ENCODE measurements at places on chromosomes 12 and 14.

- no peak for DNase-seq
Observed at GRCh38 chr14:99728981-99729451, 44.9 kb downstream of the CYP46A1 start.

- DNase-seq = no peak
Observed at GRCh38 chr14:68297876-68298468, 478.4 kb downstream of the RAD51B start.

- no peak for DNase-seq
Observed at GRCh38 chr12:13435235-13435933, 238.9 kb downstream of the EMP1 start.

GRCh38 chr12:51365276-51365675 lies 18.8 kb upstream of the CELA1 start:
- DNase-seq = no peak

DNA sequence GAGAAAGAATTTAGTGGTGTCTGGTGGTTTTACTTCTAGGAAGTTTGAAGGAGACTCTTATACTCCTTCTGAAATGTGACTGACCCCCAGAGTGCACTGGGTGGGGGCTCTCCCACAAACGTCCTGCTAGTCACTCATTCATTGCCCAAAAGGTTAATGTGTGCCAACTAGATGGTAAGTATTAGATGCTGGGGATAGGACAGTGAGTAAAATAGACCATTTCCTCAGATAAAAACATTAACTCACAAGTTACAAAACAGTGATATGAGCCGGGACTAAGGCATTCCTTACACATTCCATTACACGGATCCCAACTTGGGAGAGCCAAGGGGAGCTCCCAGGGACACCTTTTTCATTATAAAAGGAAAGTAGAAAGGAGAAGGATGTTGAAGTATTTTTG lies 185.1 kb downstream of the ATXN7L3B start:
- no peak for DNase-seq

DNA sequence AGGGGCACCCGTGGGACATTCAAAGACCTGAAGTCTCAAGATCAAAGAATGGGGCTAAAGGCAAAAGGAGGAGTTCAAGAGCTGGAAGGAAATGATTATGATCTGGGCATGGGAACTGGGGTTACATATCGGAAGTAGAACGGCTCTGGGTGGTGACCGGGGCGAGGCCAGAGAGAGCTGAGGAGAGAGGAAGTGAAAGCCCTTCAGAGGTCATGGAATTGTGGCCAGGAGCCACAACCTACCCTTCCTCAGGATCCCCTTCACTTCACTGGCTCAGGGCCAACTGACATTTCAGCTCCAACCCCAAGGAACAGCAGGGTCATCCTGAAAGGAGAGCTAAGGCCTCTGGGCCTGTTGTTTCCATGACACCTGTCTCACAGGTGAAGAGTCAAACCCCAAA lies 57.8 kb downstream of the GALNT16 start:
- no peak for DNase-seq

GRCh38 chr14:70289138-70289537 lies 70.3 kb downstream of the COX16 start:
- no peak for DNase-seq

DNA sequence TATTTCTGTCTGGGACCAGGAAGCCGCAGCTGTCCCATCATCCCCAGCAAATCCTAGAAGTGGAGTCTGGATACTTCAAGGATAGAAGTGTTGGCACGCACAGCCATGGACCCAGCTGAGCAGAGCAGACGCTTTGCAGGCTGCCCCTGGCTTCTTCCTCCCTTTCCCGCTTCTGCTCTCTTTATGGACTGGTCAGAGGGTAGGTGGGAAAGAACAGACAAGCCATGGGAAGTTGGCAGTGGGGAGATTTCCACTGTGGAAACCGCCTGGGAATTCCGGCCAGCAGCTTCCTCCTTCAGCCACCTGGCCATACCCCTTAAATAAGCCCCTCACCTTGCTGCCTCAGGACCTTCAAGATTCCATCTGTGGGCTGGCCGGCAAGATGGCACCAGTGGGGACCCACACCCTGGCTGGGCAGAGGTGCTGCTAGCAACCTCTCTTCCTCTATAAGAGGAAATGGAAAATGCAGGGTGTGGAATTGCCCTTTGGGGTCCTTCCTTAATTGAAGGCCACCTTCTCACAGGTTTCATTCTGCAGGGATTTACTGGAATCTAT lies 20.6 kb downstream of the OTUB2 start:
- no peak for DNase-seq

- DNase-seq = no peak
Observed at GRCh38 chr12:42660968-42661937, 71.7 kb upstream of the PRICKLE1 start.

DNA sequence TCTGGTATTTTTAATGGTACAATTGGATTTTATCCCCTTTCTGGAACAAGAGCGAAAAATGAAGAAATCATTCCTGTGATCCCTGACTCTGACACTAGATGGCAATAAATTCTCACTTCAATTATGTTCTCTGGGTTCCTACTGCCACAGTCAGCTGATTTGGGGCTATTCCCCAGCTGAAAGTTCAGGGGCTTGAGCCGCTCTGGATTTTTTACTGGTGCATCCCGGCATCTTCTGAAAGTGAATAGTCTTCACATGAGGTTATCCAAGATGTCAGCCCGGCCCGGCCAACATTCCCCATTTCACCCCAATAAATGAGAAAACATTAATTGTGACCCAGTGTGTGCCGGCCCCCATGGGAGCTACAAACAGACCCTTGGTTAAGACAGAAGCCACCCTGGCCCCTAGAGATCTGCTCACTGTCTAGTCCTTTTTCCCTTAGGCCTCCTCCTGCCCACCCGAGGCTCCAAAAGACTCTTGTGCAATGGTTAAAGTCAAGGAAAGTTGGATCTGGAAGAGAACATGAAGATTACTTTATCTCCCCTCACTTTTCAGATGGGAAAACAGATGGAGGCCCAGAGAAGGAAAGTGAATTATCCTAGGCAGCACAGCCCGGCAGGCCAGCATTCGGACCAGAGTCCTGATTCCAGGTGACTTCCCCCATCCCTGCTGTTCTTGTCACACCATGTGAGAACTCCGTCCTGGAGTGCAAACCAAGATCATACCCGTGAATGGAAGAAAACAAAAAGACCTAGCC lies 20.8 kb downstream of the CKAP4 start:
- peak; percentile 22 for DNase-seq

DNA sequence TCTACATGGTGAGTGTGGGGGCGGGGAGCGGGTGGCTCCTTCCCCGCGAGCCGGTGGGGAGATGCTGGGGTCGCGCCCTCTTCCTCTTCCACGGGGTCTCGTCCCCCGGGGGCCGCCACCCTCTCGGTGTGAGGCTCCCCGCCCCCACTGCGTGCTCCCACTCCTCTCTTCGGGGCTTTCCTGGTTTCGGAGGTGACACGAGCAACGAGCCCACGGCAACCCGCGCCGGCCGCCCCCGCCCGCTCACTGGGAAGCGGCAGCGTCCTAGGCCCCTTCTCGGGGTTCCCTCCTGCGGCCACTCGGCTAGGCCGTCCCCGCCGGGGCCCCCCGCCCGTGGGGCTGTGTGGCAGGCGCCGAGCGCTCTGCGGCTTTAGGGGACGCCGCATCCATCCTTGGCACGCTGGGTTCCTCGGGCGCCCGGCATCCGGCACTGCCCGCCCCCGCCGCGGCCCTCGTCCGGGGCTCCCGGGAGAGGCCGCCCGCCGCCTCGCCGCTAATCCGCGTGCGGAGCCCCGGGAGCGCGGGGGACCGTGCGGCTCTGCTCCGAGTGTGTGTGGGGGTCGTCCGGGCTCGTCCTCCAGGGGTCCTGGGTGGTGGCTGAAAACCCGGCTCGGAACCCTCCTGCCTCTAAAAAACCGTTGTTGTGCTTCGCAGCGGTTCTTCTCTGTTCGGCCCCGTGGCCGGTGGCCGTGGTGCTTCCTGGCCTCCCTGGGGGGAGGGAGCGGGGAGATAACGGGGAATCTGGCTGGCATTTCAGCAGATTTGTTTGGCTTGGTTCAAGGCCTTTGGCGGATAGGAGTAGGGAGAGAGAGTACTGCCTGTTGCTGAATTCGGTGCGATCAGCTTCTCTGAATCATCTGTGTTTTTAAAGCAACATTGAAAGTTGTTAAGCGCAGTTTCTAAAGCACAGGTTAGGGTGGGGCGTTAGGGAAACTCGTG lies 1.0 kb downstream of the PCNX1 start:
- no peak for DNase-seq

DNA sequence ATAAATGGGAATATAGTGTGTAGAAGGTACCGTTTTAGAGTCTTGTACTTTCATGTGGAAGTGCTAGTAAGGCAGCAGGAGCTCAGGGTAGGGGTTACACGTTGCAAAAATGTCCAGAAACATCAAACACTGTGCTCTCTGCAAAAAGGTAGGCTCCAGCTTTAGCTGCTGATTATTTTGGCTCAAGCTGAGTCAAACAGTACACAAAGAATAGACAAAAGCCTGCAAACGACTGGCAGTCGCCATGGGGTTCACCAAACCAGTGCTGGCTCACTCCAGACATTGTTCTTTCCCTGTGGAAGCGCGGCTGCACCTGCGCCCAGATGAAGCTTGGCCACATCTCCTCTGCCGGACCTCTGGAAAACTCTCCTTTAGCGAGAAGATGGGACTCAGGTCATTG lies 45.3 kb upstream of the NAA30 start:
- no peak for DNase-seq

DNA sequence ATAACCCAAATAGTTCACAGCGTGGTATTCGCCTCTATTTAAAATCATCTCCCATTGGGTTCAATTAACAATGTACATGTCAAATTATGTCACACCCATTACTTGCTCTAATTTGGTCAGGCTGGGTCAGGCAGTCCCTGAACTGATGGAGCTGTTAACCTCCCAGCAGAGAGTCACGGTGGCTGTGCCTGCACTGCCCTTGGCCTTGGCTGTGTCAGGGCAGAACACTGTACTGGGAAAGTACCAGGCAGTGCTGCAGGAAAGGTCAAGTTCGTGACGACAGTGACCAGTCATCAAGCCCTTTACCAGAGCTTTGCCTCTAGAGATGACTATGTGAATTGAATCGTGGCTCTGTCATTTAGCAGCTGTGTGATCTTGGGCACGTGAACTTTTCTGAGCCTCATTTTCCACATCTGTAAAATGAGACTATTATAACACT lies 100.0 kb downstream of the ARF6 start:
- no peak for DNase-seq

DNA sequence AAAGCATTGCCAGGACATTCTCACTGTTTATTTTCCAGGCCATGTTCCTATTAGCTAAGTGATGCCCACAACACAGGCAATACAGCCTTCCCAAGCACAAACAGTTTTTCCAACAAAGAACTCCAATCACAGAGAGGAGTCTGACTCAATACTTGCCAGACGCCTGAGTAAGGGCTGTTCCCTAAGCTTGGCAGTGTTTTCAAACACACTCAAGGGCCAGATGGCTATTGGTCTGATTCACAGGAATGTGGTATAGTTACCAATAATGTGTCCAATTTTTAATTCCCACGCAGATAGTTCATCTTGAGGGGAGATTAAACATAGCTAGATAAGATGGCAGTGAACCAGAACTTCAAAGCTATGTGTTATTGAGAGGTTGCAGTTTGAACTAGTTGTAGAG lies 381.0 kb downstream of the SNAPC1 start:
- DNase-seq = no peak

- no peak for DNase-seq
Observed at GRCh38 chr12:61524851-61525250, 735.4 kb upstream of the USP15 start.

- no peak for DNase-seq
Observed at GRCh38 chr12:67764946-67765619, 116.5 kb downstream of the DYRK2 start.

DNA sequence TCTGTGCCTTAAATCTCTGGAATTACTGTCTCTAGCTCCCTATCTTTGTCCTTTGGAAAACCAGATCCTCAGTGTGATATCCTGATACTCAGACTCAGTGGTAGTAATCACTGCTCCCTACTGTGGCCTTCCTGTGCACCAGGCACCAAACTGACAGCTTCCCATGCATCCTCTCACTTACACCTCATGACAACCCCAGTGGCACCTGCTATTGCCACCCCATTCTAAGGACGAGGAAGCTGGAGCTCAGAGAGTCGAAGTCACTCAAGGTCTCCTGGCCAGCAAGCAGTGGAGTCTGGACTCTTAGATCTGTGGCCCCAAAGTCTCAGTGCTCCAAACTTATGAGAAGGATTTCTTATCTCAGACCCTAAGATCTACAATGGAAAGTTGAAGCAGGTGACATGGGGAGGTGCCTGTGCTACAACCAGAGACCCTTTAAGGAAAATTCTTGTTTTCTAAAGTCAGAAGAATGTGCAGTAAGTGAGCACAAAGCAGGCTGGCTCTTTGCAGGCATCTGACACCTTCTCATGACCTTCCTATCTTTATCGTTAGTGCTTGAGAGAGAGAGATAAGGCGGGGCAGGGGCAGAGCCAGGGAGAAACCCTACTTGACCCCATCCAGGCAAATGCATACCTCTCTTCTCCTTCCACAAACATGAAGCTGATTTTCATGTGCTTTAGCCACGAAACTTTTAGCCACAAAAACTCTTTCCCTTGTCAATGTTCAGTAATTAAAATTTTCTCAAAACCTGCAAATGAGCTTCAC lies 47.1 kb downstream of the CCDC60 start:
- DNase-seq = no peak

DNA sequence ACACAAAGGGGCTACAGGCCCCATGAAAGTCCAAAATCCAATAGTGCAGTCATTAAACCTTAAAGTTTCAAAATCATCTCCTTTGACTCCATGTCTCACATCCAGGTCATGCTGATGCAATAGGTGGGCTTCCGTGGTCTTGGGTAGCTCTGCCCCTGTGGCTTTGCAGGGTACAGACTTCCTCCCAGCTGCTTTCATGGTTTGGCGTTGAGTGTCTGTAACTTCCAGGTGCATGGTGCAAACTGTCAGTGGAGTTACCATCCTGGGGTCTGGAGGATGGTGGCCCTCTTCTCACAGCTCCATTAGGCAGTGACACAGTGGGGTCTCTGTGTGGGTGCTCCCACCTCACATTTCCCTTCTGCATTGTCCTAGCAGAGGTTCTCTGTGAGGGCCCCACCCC lies 8.5 kb upstream of the OR4Q2 start:
- DNase-seq = no peak

- no peak for DNase-seq
Observed at GRCh38 chr12:88242571-88242925, 100.4 kb downstream of the TMTC3 start.

GRCh38 chr14:72480464-72481243 lies 413.2 kb downstream of the DPF3 start:
- DNase-seq = no peak

DNA sequence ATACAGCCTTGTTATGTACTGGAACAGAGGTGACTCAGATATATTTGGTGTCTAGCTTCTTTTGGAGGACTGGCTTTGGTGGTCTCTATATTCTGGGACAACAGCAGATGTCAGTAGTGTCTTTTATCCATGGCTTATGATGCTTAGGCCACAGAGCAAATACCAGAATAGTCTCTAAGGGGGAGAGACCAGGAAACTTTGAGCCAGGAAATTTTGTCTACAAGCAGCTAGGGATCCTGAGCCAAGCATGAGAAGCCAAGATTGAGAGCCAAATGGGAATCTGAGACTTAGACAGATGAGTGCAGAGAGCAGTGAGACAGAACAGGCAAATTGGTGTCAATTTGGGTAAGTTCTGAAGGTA lies 28.4 kb upstream of the PTPRR start:
- DNase-seq = no peak

- no peak for DNase-seq
Observed at GRCh38 chr14:75832621-75833297, 149.0 kb downstream of the TGFB3 start.

Measured in NCI-H187 treated with DMSO at 0.1 percent for 48 hours (cell line).